Trophoblast cell (in vitro differentiated cells and primary cell): ENCODE measurements at places on chromosomes 5 and 9.

- DNase-seq = peak; percentile 86
Observed at GRCh38 chr5:42887575-42887974, 75.9 kb upstream of the SELENOP start.

DNA sequence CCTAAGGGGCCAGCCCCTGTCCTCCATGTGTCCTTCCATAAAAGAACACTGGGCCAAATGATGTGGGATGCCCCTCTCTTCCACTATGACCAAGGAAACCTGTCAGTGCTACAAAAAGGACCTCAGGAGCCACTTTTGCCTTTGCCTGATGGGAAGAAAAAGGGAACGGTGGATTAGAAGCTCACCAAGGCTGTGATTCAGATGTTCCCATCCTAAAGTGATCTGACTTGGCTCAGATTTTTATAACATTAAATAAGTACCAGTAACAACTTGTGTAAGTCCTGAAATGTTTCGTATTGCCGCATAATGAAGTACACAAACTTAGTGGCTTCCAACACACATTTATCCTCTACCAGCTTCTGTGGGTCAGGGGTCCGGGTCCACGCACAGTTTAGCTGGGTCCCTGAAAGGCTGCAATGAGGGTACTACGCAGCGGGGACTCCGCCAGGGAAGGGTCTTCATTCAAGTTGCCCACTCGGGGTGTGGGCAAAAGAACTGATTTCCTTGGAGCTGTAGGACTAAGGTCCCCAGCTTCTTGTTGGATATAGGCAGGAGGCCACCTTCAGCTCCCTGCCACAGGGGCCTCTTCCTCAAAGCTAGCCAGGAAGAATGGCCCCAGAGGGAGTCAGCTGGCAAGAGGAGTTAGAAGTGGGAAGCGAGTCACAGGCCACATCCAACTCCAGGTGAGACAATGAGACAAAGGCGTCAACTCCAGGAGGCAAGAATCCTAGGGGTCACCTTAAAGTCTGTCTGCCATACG lies 60.4 kb downstream of the RAPGEF1 start:
- no peak for DNase-seq

DNA sequence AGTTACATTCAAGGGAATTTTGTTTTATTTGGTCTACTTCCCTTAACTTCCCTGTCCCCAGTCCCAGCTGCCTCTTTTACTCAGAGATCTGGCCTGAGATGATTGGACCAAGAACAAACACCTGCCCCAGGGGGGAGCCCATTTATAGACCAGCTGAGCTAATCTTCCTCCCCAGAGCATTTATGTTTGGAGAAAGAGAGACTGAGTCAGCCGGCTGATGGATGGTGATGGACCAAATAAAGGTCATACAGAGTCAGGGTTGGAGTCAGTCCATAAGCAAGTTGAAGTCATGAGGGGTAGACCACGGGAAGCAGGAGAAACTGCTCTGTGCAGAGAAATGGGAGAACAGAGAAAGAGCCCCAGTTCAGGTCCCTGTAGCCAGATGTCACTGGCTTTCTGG lies 77.7 kb downstream of the TMEM174 start:
- no peak for DNase-seq

DNA sequence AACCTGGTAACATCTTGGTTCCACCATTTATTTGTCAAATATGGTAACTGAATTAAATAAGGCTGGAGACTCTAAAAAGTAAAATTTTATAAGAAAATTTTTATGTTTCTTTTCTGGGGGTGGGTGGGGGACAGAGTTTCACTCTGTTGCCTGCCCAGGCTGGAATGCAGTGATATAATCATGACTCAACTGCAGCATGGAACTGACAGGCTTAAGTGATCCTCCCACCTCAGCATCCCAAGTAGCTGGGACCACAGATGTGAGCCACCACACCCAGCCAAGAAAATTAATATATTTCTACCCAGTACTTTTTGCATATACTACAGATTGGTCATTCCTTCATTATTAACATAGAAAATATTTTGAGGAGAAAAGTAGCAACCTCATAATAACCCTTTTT lies 216.9 kb downstream of the DEPDC1B start:
- no peak for DNase-seq

- DNase-seq = no peak
Observed at GRCh38 chr9:87040410-87041009, 93.2 kb upstream of the GAS1 start.

DNA sequence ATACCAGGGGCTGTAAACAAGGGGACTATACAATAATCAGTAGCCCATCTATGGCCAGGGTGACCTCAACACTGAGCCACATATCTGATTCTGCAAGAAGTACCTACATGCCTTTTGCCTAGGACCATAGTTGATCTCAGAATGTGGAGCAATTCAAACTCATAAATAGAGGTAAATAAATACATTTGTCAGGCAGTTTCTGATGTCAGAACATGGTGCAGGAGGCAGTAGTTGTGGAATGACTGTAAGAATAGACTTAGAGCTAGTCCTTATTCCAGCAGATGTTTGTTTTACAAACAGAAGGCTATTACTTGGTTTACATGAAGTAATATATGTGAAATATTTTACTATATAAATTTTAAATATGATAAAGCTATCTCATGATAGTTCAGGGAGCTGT lies 330.7 kb upstream of the DAB2 start:
- no peak for DNase-seq

- DNase-seq = peak; percentile 61
Observed at GRCh38 chr5:127425037-127425436, 92.4 kb upstream of the PRRC1 start.

GRCh38 chr5:65290677-65291076 lies 191.0 kb downstream of the ADAMTS6 start:
- DNase-seq = no peak

GRCh38 chr5:16936989-16937438 lies 926 bp upstream of the MYO10 start:
- peak; percentile 80 for DNase-seq

DNA sequence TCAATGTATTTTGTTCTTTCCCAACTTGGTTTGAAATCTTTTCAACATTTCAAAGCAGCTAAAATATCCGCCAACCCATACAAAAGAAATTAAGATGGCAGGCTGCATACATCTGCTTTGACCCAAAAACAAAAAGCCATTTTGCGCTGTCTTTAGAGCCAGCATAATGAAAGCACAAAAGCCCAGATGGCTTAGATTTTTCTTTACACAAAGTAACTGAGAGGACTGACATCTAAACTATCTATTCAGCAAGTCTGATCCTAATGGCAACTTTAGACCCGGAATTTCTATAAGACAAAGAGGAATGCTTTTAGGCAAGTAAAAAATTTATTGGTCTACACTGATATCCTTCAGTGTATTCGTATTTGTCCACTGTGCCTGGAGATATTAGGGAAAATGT lies 86.3 kb downstream of the MYO10 start:
- DNase-seq = no peak

- no peak for DNase-seq
Observed at GRCh38 chr5:66620711-66621110, 24.5 kb downstream of the MAST4 start.

GRCh38 chr5:168529374-168530234 lies 499 bp downstream of the FBLL1 start:
- no peak for DNase-seq

- no peak for DNase-seq
Observed at GRCh38 chr9:89446261-89446960, 51.5 kb downstream of the SEMA4D start.

DNA sequence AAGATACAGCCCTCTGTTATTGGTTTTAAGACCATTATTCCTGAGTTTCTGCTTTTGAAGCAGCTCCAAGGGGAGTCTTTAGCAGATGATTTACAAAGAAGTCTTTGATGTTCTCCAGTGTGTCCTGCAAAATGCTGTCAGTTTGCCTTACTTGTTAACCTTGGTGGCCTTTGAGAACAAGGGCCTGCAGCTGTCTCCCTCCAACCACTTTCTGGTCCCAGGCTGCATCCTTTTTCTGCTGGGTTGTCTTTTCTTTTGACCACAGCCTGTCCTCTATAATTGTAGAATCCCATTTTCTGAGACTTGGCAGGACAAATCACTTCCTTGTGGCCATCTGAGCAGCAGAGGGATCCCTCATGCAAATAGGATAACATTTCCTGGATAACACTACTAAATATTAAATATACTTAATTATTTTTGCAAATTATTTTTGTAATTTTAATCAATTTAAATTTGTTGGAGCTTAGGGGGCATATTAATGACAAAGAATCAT lies 281.4 kb downstream of the DMRT2 start:
- no peak for DNase-seq

GRCh38 chr5:1779021-1779680 lies 20.5 kb downstream of the MRPL36 start:
- no peak for DNase-seq

DNA sequence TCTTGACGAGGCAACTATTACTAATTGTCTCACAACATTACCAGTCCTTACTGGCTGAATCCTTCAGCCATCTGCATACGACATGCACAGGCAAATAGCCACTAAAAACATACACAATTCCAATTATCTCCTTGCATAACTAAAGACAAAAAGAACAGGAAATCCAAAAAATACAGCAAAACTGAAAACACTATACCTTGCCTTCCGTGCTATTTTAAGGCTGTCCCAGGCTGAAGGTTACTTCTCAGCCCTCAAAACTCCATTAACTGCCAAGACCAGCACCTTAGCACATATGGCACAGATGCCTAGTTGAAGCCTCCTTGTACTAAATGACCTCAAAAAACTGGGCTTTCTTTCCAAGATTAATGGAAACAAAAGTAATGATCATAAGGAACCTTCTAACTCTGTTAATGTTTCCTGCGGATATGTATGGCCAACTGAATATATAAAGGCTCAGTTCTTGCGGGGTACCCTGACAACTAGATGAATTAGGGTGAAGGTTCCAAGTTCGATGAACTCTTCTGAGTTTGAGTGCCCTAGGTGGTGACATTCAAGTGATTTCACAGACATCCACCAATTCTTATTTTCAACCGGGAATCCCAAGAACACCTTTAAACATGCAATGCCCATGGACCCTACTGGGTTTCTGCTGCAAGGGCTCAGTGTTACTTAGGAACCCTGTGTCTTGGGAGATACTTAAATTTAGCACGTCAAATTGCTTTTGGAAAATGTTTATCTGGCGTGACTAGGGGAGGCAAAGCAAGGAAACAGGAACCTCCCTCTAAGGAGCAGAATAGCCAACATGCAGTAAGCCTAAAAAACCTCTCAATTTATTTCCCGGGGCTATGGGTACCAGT lies 455.3 kb downstream of the RAB3C start:
- no peak for DNase-seq

DNA sequence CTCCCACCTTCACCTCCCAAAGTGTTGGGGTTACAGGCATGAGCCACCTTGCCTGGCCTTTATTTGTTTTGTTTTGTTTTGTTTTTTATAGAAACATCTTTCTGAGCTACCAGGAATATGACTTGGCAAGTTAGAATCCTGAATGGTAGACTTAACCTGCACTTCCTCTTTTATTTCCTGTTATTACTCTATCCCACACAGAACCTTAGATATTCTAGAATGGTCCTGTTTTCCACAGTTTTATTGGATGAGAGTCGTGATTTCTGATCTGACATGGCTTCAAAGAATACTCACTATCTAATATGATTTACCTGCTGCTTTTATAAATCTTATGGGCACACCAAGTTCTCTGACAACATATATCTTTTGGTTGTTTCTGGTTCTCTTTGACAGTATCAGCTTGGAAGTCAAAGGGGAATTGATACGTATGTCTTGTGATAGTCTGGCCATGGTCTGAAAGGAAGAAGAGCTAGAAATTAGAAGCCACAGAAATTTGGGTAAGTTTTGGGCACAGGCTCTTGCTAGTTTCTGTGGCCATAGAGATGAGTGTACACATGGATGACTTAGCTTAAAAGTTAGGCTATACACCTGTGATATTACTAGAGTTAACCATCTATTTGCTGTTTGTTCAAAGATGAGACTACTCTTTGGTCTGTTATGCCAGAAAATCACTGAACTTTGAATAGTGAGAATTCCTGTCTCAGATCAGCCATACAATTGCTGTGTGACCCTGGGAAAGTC lies 4.7 kb upstream of the PANK3 start:
- DNase-seq = no peak

- DNase-seq = no peak
Observed at GRCh38 chr5:152332716-152333460, 72.2 kb downstream of the NMUR2 start.

GRCh38 chr5:95846554-95847260 lies 24.2 kb upstream of the GLRX start:
- peak; percentile 90 for DNase-seq

DNA sequence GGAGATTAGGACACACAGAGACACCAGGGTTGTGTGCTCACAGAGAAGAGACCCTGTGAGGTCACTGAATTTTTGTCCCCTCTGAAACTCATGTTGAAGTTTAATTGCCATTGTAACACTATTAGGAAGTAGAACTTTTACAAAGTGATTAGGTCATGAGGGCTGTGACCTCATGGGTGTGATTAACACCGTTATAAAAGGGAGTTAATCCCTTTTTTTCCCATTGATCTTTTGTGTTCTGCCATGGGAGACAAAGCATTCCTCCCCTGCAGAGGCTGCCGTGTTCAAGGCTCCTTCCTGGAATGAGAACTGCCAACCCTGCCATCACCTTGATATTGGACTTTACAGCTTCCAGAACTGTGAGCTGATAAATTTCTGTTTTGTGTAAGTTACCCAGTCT lies 221.0 kb downstream of the ADCY2 start:
- no peak for DNase-seq

DNA sequence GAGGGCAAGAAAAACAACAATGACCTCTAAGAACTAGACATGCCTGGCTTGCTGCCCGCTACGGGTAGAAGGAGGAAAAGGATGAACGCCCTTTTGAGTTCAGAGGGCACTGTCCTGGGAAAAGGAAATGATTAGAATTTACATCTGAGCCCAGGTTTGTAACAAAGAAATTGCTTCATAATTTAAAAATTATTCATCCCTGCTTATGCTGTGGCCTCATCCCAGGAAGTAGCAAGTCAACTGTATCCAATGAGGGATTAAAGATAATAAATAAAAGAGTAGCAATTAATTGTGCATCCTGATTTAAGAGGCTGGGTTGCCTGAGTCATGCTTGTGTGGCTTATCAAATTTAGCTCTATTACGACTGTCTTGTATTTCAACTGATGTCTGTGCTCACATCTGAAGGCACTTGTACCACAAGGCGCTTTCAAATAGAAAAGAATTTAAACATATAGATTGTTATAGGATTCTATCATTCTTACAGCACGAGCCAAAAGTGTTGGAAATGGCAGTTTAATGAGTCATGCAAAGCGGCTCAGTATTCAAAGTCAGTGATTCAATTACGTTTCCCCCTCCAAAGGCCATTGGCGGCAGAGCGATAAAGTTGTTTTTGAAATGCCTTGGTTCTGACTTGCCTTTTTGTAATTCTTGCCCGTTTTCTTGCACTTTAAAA lies 40.0 kb upstream of the DMRT1 start:
- DNase-seq = peak; percentile 90

GRCh38 chr5:71528206-71528605 lies 58.9 kb upstream of the MCCC2 start:
- DNase-seq = no peak

DNA sequence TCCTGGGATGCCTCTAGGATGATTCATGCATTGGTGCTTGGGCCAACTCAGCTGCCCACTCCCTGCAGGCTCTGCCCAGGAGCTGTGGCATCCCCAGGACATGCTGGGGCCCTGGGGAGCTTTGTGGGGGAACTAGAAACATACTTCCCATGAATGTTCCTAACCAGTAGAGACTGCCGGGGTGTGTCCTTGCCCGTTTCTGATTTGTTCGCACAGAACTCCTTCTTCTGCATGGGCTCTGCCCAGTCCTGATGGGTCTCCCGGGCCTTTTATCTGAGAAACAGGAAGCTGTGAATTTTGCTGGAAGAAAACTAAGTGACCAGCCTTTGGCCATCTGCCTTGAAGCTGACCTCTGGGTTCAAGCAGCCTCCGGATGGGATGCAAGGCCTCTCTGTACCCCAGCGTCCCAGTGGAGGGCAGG lies 71.6 kb upstream of the RNU6ATAC start:
- no peak for DNase-seq
